ENCODE measurements at places on chromosomes 6 and 20. TPM values are rescaled to one million over a fixed set of nuclear protein-coding genes. Genes with fewer than 3 reads are reported as not detected.

Gene NKAPL
- total RNA-seq, result 0.78 TPM

Gene CST7
- total RNA-seq, result not detected

Gene BTBD3
- 30.3 TPM for total RNA-seq

Gene PTPN1
- total RNA-seq, result 24.3 TPM

Gene MAPK13
- 8.3 TPM for total RNA-seq

Gene HLA-DRA
- total RNA-seq, result 0.26 TPM

Gene MUCL3
- total RNA-seq, result not detected

Measured in articular chondrocyte of knee joint (primary cell).